ENCODE measurements at places on chromosomes 4 and X.

DNA sequence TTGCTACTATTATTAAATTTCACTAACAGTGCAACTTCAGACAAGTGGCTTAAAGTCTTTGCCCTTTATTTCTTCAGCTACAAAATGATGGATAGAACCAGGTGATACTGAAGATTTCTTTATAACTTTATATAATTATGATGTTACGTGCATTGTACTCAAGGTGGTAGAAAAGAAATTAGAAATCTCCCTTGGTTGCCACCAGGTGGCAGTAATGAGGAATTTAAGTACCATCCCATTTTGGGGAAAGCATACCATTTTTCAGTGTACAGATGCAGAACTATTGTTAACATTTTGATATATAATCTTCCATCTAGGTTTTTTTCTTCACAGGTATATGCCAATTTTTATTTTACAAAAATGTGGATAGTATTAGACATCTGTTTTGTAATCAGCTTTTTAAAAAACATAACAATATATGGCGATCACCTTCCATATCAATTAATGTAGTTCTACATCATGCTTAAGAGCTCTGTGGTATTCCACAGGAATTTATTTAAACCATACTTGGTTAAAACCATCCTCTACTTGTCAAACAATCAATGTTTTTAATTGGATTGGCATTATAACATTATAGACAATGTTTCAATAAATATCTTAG lies 37.7 kb upstream of the RAB33B start:
- DNase-seq, result peak; percentile 56

GRCh38 chr4:36322921-36323354 lies 41.5 kb downstream of the DTHD1 start:
- DNase-seq, result peak; percentile 71

- DNase-seq, result no peak
These were observed 318.9 kb downstream of the PTTG2 start for GRCh38 chr4:38279077-38279476.

GRCh38 chr4:173433447-173433846 lies 34.5 kb upstream of the SCRG1 start:
- DNase-seq, result no peak

DNA sequence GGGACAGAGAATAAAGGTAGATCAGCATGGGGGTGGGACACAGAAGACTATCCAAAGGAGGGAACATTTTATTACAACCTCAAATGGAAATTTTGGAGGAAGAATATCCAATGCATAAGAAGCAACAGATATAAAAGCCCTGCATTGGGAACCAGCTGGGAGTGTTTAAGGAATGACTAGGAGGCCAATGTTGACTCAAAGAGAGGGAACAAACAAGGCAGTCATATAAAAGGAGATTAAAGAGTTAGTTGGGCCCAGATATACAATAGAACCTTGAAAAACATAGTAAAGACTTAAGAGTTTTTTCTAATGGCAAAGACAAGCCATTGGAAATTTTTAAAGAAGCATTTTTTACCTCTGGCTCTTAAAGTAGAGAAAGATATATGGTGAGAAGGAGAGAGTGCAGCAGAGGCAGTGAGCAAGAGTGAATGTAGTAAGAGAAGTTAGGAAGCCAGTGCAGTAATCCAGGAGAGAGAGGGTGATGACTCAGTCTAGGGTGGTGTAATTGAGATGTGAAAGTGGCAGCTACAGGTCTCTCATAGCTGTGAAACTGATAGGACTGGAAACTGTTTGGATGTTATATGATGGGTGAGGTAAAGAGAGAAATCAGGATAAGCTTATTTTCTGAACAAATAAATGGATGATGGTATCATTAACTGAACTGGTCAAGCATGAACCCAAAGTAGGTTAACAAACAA lies 182.2 kb upstream of the ATOH1 start:
- DNase-seq, result no peak

DNA sequence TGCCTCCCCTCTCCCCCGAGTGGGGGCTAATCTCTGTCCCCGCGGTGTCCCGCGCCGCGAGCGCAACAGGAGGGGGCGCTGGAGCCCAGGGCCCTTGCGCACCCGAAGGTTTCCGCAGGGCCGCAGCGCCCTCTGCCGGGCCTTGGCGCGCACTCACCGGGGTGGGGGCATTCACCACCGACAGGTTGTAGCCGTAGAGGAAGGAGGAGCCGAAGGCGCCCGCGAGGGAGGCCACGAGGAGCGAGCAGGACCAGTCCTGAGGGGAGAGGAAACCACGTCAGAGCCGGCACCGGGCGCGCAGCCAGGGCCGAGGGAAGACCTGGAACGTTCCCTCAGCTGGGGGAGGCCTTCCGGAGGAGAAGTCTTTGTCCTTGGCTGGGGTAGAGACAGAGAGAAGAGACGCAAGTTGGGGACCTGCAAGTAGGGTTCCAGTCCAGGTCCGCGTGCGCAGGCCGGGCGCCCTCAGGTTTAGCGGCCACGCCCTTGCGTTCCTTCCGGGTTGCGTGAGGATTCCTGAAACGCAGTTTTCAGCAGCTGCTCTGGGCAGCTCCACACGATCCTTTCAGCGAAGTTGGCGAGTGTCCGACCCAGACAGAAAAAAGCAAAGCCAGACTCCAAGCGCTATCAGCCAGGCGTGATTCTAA lies 2.4 kb downstream of the SLC2A9 start:
- DNase-seq, result peak; percentile 95

DNA sequence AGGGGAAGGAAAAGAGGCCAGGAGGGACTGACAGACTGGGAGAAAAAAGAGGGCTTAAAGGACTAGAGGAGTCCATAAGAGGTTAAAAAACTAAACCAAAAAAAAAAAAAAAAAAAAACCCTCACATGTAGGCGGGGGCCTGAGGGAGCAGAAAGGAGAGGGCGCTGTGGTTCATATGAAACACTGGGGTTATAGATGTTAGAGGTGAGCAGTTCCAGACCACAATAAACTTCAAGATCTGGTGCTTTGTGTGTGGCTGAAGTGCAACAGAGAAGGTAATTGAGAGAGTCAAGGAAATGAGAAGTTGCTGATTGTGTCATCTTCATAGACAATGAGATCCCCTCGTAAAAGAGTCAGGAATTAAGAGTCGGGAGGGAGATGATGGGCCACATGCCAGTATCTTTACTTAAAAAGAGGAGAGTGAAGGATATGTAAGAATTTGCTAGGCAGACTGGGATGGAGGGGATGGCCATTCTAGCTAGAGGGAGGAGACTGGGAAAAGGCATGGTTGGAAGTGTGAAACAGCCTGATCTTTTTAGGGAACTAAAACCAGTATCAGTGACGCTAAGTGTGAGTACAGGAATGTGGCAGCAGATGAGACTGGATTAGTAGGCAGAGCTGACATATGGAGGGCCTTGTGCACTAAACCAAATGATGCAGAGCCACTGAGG lies 18.4 kb upstream of the OGT start:
- DNase-seq, result peak; percentile 55

GRCh38 chr4:75302648-75303047 lies 211.6 kb downstream of the RCHY1 start:
- no peak for DNase-seq

- no peak for DNase-seq
These were observed 103.0 kb downstream of the ANXA5 start for GRCh38 chr4:121593760-121594159.

- DNase-seq, result no peak
These were observed 218.2 kb upstream of the ZCCHC13 start for GRCh38 chrX:74085642-74086236.

GRCh38 chrX:48831136-48831908 lies 4.1 kb downstream of the PCSK1N start:
- DNase-seq, result no peak

- DNase-seq, result no peak
These were observed 1.6 kb upstream of the SH3RF1 start for GRCh38 chr4:169272265-169272886.

GRCh38 chrX:77446029-77446585 lies 1.1 kb upstream of the FGF16 start:
- DNase-seq, result no peak

DNA sequence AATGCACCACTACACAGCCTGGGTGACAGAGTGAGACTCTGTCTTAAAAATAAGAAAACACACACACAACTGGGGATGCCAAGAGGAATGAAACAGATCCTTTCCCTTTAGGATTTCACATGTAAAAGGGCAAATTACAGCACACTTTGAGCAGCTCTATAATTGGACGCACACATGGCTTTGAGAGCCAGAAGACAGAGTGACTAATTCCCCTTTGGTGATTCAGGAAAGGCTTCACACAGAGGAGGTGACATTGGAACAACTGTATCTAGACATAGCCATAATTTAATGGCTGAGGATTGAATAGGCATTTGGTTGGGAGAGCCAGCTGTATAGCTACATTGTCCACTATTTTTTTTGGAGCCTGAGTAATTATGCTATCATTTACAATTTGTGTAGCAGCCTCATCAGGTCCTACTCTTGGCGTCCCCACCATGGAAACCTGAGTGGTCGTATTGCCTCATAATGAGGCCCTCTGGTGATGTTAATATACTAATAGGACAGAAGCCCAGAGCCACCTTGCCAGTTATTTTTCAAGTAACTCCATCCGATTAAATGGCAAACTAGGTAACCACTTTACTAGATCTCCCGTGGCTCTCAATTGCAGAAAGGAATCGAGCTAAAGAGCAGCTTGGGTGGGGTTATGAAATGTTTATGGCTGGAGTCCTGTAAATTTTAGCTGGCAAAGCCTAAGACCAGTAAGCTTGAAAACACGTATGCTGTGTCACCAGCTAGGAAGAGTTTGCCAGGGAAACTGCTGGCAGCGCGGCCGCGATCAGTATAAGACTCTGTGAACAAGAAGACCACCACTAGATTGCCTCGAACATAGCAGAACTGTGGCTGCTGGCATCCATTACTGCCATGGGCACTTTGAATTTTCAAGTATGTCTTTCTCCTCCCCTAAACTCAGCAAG lies 8.5 kb upstream of the PPEF1 start:
- no peak for DNase-seq

- no peak for DNase-seq
These were observed 331.4 kb downstream of the PCDH7 start for GRCh38 chr4:31051565-31051964.

DNA sequence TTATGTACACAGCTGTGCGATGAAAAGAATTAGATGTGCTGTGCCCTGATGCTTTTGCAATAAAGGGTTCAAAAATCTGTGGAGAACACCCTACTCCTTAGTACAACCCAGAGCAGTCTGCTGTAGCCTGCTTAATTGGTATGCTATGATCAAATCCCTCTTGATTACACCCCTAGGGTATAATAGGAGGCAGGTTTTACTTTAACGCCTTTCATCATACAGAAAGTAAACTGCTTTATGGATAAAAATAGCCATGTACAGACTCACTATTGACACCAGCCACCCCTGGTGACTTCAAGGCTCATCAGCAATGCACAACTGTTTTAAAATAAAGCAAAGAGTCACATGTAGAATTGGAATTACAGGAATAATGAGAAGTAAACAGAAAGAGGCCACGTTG lies 315.3 kb downstream of the DMD start:
- no peak for DNase-seq

DNA sequence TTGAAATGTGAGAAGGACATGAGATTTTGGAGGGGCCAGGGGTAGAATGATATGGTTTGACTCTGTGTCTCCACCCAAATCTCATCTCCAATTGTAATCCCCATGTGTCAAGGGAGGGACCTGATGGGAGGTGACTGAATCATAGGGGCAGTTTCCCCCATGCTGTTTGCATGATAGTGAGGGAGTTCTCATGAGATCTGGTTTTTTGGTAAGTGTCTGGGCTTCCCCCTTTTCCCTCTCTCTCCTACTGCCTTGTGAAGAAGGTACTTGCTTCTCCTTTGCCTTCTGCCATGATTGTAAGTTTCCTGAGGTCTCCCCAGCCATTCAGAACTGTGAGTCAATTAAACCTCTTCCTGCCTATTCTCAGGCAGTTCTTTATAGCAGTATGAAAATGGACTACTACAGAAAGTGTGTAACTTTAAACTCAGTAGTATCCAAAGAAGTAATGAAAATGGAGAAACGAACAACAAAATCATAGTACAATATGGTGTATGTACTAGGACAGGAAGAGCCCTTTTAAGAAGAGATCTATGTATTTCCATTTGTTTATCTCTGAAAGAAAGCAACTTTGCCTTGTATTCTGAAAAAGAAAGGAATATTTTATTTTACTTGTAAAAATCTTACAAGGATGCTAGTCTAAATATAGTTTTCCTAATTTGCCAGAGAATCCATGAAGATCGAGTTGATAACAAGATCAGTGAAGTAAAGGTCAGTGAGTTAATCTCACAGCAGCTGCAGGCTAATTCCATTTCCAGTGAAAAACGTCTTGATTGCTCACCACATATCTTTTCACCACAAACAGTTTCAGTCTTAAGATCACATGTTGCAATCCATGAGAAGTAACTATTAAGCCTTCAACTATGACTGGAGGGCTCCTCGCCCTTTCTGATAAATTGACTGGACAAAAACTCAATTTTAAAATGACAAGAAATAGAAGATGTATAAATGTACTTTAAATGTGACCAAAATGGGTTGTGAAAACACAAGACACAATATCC lies 20.5 kb downstream of the PKD2 start:
- no peak for DNase-seq

DNA sequence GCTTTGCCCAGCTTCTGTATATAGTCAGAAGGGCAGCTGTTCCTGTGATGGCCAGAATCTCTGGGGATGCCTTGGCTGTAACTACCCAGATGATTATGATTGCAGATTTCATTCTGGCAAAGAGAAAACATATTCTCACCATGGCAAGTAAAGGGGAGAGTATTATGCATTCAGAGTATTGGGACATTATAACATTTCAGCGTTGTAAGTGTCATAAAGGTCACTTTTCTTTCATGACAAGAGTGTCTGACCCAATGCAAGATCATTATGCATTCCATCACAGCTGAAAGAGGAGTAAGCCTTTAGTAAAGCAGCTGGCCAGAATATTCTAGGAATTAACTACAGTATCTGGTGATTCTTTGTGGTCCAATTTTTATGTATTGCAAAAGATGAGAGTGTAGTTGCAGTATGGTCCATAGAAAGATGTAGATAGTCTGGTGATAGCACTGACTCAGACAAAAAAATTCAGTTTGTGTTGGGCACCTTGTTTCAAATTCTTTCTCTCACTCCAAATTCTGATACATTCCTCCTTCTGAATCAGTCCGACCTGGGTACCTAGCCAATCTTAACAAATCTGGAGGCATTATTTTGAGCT lies 2366.3 kb downstream of the PCDH7 start:
- no peak for DNase-seq

- DNase-seq, result no peak
These were observed 77.8 kb downstream of the CD38 start for GRCh38 chr4:15855804-15856475.

GRCh38 chr4:71907782-71908181 lies 123.9 kb upstream of the GC start:
- DNase-seq, result no peak

DNA sequence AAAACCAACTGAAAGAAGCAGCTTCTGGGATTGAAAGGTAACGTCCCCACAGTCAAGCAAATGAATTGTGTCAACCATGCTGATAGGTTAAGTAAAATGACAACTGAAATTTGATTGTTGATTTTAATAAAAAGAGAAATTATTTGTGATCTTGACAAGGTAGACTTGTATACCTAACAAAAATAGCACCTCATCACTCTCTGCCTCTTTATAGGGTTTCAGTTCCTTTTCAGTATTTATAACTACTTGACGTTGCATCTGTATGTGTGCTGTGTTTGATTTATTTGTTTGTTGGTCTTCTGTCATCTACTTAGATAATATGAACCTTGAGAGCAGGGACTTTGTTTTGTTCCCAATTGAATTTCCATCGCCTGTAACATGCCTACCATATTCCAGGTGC lies 7.9 kb upstream of the PPP3CA start:
- DNase-seq, result no peak

Measured in CD4-positive, alpha-beta T cell treated with Interleukin-12 subunit alpha and Interleukin-12 subunit beta, for 1 hour (primary cell).